Fibroblast of skin of scalp (primary cell): ENCODE measurements at places on chromosomes 16 and 17.
A peak's percentile ranks its signal among the peaks of the same experiment; 100 is the strongest.

- no peak for DNase-seq
Observed at GRCh38 chr17:1727258-1727789, 2.8 kb downstream of the WDR81 start.

DNA sequence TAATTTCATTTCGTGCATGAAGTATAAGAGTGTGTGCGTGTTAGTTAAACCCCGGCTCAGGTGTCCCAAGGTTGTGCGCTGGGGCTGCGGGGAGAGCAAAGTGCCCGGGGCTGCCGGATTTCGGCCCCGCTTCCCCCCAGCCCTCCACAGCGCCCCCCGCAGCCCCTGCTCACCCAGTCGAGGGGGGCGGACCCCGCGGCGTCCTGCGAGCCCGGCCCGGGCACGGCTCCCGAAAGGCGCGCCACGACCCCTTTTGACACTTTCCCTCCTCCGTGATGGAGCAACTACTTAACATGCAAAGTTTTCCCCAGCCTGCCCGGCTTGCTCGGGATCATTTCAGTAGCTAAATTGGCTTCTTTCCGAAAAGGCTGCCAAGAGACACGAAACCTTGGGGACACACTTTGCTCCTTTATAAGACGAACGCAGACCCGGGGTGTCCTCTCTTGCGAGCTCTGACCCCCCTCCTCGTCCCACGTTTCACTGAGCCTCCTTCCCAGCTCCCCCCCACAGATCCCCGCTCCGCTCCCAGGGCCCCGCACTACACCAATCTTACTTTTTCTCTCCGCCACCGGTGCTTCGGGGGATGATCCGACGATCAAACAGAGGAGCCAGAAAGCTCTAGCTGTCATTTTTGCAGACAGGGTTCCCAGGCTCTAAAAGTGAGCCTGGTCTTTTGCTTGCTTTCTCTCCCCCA is 552 bp downstream of the C17orf58 start:
- no peak for DNase-seq

DNA sequence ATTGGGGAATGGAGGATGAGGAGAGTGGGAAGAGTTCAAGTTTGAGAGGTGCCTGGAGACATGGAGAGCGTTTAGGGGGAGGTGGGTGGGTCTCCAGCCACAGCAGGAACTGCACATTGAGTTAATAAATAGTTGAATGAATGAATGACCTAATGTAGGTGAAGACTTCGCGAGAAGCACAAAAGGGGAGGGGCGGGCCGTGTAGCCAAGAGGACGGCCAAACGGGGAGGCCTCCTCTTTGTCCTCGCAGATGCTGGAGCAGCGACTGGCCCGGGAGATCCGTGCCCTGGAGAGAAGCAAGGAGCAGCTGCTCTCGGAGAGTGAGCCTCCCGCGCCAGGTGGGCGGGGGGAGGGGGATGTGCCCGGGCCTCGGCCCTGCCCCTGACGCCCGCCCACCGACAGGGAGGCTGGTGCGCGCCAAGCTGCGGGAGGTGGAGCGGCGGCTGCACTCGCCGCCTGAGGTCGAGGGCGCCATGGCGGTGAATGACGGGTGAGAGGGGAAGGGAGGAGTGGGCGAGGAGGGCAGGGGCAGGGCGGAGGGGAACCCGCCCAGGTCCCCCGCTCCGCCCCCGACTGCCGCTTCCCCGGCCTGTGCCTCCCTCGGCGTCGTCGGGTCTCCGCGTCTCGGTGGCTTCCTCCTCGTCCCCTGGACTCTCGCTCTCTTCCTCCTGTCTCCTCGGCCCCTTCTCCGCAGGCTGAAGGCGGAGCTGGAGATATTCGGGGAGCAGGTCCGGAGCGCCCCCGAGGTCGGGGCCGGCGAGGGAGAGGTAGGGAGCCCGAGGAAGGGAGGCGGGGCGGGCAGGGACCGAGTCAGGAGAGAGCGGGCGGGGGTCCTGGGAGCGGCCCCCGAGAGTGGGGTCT is 12.9 kb downstream of the SYCE1L start:
- no peak for DNase-seq

DNA sequence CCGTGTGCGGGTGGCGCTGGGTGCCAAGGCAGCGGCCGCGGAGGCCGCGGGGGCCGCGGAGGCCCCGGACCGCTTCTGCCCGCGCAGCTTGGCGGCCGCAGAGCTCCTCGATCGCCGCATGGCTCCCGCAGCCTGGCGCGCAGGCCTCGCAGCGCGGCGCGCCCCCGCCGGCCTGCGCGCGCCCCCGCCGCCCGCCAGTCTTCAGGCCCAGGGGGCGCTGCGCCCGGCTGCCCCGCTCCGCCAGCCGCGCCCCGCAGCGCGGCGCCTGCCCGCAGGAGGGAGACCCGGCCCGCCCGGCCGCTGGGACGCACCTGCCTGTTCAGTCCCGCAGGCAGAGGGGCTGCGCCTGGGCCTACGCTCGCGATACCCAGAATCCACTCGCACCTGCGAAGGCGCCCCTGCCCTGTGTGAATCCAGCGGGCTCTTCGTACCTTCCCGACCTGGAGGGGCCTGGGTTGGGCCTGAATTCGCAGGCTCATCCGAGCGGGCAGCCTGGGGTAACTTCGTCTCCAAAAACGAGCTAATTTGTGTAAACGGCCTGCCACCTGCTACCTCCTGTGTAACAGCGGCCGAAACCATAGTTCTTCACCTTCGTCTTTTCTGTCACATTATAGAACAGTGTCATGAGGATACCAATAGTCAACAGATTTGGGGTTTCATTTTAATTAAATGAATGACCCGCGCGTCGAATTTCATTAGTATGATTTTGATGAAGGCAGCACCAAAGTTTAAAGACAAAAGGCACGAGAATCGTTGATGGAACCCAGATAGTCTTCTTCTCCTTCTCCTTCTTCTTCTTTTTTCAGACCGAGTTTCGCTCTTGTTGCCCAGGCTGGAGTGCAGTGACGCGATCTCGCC is at the start of gene CENPV:
TSS of gene CENPV (minus strand) at position 153 of the 858 bp plus-strand sequence. CDS start at position 120, 33 bp downstream.
- DNase-seq: peak; percentile 46

DNA sequence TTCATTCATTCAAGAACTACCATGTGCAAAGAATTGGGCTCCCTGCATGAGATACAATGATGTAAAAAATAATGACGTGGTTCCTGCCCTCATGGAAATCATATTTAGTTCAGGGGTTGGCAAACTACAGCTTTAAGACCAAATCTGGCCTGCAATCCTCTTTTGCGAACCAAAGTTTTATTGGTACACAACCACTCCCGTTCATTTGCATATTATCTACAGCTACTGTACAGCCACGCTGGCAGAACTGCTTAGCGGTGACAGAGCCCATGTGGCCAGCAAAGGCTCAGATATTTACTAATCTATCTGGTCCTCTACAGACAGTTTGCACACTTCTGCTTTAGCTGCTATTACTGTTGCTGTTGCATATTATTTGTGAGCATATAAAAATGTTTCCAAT is 167.7 kb downstream of the XYLT1 start:
- DNase-seq: no peak

- no peak for DNase-seq
Observed at GRCh38 chr17:44247440-44247841, 20.5 kb downstream of the SLC4A1 start.

DNA sequence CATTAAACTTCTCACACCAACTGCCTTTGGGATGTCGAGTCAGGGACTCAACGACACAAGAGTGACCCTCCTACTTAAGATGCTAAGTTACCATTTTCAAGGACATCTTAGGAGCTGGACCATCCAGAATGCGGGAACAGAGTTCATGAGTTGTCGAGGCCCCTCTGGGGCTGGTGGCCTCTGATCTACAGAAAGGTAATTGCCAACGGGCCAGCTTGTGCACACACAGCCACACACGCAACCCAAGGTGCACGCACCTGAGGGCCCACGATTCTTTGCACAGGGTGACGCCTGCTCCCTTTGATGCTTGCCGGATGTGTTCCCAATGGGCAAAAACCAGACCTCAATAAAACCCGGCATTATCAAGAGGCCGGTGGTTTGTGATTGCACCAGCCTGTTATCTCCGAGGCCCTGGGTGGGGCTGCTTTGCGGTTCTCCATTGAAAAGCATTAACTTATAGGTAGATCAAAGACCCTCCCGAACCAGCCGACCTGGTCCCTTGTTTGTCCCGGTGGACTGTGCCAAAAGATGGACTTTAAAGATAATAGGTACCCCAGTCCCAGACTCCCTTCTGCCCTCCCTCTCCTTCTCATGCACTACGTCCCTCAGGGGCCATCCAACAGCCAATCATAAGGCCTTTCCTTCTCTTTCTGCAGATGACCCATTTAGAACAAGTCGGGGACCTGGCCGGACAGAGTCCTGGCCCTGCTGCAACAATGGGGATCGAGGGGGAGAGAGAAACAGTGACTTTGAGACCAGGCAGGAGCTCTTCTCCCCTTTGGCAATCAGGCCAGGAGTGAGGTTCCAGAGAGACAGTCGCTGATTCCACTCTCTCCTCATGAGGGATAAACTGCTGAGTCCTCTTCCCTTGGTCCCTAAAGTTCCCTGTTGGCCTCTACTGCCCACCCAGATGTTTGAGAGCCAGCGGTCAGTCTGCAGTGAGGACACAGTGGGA is 292.5 kb downstream of the SOX9 start:
- DNase-seq: no peak

GRCh38 chr16:83338138-83338537 is 469.6 kb upstream of the HSBP1 start:
- no peak for DNase-seq
